Stimulated activated CD4-positive, alpha-beta T cell treated with anti-CD3 and anti-CD28 coated beads, Interleukin-2, amount 100 ng/mL, for 48 hours (primary cell): ENCODE measurements at places on chromosomes 12 and 14.

DNA sequence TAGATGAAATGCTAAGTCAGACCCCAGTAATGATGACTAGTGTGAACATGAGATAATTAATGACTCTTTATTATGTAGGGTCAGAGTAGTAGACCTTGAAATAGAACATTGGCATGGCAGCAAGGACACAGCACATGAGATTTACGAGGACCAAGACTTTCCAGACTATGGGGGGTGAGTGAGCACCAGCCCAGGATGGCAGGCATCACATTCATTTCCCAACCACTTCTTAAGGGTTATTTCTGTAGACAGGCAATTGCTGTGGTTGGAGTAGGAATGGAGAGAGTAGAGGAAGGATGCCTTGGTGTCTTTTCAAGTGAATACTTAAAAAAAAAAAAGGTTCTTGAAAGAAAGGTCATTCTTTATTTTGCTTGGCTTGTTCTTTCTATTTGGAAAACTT, 189.4 kb upstream of the DYRK2 start:
- no peak for DNase-seq

- DNase-seq: no peak
Observed at GRCh38 chr12:32820376-32820931, 64.8 kb upstream of the YARS2 start.

- no peak for DNase-seq
Observed at GRCh38 chr12:23887055-23887835, 62.2 kb downstream of the SOX5 start.

GRCh38 chr14:103692871-103693270, 22.4 kb downstream of the XRCC3 start:
- no peak for DNase-seq

DNA sequence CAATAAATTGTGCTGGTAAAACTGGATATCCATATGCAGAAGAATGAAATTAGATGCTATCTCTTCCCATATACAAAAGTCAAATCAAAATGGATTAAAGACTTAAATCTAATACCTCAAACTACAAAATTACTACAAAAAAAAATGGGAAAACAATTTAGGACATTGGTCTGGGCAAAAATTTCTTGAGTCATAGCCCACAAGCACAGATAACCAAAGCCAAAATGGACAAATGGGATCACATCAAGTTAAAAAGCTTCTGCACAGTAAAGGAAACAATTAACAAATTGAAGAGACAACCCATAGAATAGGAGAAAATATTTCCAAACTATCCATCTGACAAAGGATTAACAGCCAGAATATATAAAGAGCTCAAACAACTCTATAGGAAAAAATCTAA, 264.6 kb downstream of the NUAK1 start:
- no peak for DNase-seq

- no peak for DNase-seq
Observed at GRCh38 chr14:87018294-87018693, 974.7 kb downstream of the GALC start.

DNA sequence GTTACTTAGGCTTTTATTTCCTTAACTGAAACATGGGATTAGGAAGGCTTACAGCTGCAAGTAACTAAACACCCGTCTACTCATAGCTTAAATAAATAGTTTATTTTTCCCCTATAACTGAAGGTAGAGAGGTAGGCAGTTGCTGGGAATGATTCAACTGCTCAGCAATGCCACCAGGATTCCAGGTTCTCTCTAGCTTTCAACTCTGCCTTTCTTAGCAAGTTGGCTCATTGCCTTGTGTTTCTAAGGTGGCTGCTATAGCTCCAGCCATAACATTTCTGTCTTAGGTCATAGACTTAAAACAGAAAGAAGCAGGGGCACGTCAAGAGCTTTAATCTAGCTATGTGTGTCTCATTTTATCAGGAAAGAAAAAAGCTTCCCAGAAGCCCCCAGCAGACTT, 103.7 kb upstream of the MDM1 start:
- DNase-seq: no peak

GRCh38 chr14:60848066-60848465, 113.5 kb downstream of the MNAT1 start:
- no peak for DNase-seq

DNA sequence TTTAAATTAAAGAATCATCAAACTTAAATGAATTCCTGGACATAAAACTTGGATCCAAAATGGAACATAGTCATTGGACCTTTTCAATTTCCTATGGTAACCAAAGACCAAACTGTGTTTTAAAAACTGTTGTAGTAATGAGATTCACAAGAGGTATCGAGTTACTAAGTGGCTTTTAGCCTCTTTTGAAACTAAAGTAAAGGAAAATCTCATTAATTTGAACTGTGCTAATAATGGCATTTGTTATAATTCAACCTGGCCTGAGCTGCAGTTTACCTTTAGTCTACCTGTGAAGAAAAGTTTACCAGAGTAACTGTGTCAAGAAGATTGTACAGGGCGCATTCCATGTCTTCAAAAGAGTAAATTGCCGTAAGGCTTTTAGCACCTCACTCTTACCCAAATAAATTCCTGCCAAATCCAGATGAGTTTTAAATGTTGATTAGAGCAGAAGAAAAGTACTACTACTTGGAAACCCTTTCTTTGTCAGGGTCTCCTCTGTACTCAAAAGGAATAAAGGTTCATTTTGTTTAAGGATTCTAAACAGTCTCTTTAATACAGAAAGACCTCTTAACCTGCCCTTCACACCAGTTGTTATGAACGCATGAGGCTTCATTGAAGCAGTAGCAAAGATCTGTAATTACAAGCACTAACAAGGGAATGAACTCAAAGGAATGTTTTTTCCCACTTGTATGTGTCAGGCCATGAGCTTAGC, 17.1 kb upstream of the MED13L start:
- no peak for DNase-seq

DNA sequence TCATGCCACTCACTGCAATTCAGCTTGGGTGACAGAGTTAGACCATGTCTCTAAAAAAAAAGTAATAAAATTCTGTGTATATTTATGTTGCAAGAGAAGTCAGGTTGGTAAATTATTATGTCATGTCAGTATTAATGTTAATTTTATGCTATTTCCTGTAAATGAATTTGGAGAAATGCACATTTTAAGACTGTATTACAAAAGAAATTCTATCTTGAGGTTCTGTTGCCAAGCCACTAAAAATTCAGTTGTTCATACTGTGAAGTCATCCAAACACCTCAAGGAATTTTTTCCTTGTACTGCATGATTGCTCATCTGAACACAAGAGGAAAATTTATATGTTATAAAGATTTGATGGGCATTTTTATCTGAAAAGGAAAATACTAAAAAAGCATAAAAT, 23.3 kb upstream of the HMGA2 start:
- DNase-seq: no peak
